Keratinocyte (primary cell): ENCODE measurements at places on chromosomes 11 and 22. TPM values are rescaled to one million over a fixed set of nuclear protein-coding genes. Genes with fewer than 3 reads are reported as not detected.

Gene OR52I1
- not detected in 3 replicates for polyA plus RNA-seq

GRCh38 chr11:86740628-86741483 lies 59.5 kb upstream of the PRSS23 start:
- no peaks in the 10 kb centered on the region for H3K27me3 ChIP-seq
- peak overlapping the region; percentile 96 for H3K27ac ChIP-seq
- H3K4me3 ChIP-seq: no peak overlapping the region
- H3K4me1 ChIP-seq: peaks cover 56% of the 10 kb centered on the region

Gene TMEM121B
- 0.01 to 0.02 TPM in 2 of 3 replicates, not detected in the other for polyA plus RNA-seq

DNA sequence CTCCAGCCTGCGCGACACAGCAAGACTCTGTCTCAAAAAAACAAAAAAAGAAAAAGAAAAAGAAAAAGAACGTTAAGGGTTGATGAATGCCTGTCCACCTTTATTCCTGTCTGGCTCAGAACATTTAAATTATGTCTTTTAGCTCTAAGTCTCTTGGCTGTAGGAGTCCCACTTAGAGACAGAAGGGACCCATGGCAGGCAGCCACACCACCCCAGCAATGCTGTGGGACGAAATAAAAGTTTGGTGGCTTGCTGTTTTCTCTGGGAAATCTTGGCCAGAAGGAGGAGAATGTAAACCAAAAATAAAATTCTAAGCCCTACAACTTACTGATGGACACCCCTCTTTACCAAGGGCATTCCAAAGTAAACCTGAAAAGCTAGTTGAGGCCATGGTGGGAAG lies 38.9 kb upstream of the GNAZ start:
- no peak overlapping the region for H3K4me3 ChIP-seq
- no peak overlapping the region for H3K27ac ChIP-seq
- H3K36me3 ChIP-seq: no peaks in the 10 kb centered on the region
- no peaks in the 10 kb centered on the region for H3K27me3 ChIP-seq

DNA sequence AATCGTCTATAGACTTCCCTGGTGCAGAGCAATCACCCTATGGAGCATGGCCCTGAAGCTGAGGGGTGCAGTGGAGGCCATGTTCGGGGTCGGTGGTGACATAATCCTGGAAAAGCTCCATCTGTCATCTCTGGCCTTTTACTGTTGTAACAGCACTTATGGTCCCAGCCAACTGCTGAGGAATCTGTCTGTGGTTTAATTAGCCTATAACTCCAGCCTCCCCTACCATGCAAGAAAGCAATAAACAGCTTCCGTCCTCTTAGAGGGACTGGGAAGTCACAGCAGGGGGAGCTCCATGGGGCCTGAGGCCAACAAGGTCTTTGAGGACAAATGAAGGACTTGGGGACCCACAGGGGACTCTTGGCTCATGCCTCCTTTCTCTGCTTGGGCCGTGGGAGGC lies 159.1 kb upstream of the NECTIN1 start:
- no peak for DNase-seq
- no peaks in the 10 kb centered on the region for H3K4me1 ChIP-seq
- peaks cover 39% of the 10 kb centered on the region for H3K27me3 ChIP-seq
- H3K36me3 ChIP-seq: no peaks in the 10 kb centered on the region
- H3K27ac ChIP-seq: no peak overlapping the region

Gene RBM4B
- 17.2 to 20.9 TPM (median 17.9 TPM) in 3 replicates for polyA plus RNA-seq

Gene TSPAN18
- polyA plus RNA-seq: not detected in 3 replicates

- H3K36me3 ChIP-seq: peaks cover 14% of the 10 kb centered on the region
- peak overlapping the region; percentile 13 for H3K27ac ChIP-seq
- no peak for DNase-seq
- peaks cover 53% of the 10 kb centered on the region for H3K4me1 ChIP-seq
- H3K27me3 ChIP-seq: no peaks in the 10 kb centered on the region
Observed at GRCh38 chr11:102220728-102221467, 96.4 kb upstream of the BIRC3 start.

- no peak overlapping the region for H3K4me3 ChIP-seq
- DNase-seq: no peak
- H3K4me1 ChIP-seq: peaks cover 6% of the 10 kb centered on the region
- no peak overlapping the region for H3K27ac ChIP-seq
- H3K27me3 ChIP-seq: peaks cover 6% of the 10 kb centered on the region
Observed at GRCh38 chr11:111363985-111364384, 15.1 kb downstream of the POU2AF1 start.

GRCh38 chr22:38246046-38246658 lies 26.7 kb downstream of the TMEM184B start:
- H3K4me3 ChIP-seq: no peak overlapping the region
- DNase-seq: no peak
- peaks cover 19% of the 10 kb centered on the region for H3K4me1 ChIP-seq

GRCh38 chr11:116445108-116446047 lies 327.4 kb downstream of the BUD13 start:
- no peak for DNase-seq
- no peaks in the 10 kb centered on the region for H3K27me3 ChIP-seq
- no peak overlapping the region for H3K4me3 ChIP-seq
- H3K36me3 ChIP-seq: no peaks in the 10 kb centered on the region

DNA sequence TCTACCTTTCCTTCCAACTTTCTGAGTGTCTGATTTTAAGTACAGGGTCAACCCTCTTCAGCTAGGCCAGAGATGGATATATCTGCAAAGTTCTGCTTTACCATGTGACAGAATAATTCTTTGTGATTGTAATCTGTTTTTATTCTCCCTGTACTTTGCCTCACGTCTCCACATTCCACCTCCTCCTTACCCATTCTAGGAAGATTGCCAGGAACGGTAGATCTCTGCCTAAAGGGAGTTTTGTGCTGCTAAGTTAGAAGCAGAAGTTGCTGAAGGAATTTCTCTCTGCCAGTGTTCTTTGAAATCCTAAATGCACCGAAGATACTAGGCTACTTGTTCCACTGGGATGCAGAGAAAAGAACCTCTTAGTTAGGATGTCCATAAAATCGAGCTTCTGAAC lies 20.7 kb upstream of the FAM181B start:
- no peaks in the 10 kb centered on the region for H3K27me3 ChIP-seq
- DNase-seq: no peak
- no peaks in the 10 kb centered on the region for H3K4me1 ChIP-seq

DNA sequence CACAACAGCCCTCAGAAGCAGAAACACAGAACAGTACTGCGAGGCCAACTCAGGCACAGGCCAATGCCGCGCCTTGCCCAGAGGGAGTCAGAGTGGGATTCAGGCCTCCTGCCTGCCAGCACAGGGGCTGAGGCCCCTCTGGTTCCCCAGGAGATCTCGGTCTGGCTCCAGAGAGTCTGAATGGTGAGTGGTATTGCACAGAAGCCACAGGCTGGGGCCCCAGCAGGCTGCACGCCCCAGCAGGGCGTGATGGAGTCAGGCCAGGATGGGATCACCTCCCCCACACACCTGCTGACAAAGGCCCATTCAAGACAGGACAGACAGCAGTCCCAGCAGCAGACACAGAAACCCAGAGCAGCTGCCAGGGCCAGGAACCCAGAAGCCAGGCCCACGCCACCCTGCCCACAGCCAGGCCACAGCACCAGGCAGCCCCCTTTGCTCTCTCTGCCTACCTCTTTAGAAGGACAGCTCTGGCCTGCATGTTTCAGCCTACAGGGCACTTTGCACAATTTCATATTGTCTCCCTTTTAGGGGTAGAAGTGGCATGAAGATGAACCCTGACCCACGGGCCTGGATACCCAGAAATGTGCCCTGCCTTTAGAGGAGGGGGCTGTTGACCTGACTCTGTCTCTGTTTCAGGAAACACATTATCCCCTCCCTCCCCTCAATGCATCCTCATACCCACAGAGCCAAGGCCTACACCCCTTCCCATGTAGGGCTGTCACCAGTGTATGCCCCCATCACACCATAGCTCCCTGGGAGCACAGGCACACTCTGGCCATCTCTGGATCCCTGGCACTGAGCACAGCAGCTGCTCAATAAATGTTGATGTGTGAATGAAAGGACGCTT lies 6.1 kb downstream of the FXYD6 start:
- no peak for DNase-seq
- H3K27me3 ChIP-seq: peaks cover 35% of the 10 kb centered on the region
- no peak overlapping the region for H3K4me3 ChIP-seq
- no peaks in the 10 kb centered on the region for H3K4me1 ChIP-seq
